Mucosa of descending colon (tissue), 3 donors: ENCODE measurements at places on chromosomes 3 and 15. TPM values are rescaled to one million over a fixed set of nuclear protein-coding genes. Genes with fewer than 3 reads are reported as not detected.

GRCh38 chr3:162262129-162262528 is 765.5 kb downstream of the OTOL1 start:
- DNase-seq = no peak

DNA sequence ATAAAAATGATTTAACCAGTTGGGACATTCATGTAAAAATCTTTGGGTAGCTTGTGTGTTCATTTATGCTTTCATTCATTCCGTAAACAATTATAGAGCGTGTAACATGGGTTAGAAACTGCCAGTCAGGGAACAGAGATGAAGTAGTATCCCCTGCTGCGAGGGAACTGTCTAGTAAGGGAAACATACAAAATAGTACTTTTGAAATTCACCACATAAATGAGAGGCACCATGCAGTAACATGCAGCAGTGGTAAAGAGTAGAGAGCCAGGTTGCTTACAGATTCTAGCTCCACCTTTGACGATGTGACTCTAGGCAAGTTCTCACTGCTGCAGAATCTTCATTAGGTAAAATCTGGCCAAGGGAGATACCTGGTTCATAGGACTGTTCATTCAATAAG is 938 bp downstream of the DZIP3 start:
- no peak for DNase-seq

The TTC23 gene
- 19.6 TPM for total RNA-seq

GRCh38 chr15:70159001-70159712 is 61.4 kb upstream of the TLE3 start:
- no peak for DNase-seq

GRCh38 chr3:60469481-60469880 is 781.8 kb downstream of the FHIT start:
- DNase-seq = no peak

- no peak for DNase-seq
Observed at GRCh38 chr15:58840048-58840447, 68.9 kb downstream of the MINDY2 start.
